ENCODE measurements at places on chromosomes 16 and 17.

DNA sequence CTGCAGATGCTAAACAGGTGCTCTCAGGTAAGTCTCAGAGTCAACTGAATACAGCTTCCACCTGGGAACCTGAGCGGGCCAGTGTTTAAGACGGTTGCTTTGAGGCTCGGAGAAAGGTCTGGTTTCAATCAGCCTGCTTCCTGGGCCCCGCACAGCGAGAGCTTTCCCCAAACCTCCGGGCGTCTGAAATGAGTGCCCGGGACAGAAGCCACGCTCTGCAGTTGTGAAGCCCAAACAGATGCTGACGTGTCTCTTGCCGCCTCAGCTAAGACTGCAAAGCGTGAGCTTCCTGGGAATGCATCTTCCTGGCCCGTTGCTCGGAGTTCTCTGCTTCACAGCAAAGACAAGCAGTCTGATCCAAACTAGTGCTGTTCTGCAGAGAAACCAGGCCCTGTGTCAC lies 36.7 kb downstream of the PLXDC1 start:
- DNase-seq = no peak

DNA sequence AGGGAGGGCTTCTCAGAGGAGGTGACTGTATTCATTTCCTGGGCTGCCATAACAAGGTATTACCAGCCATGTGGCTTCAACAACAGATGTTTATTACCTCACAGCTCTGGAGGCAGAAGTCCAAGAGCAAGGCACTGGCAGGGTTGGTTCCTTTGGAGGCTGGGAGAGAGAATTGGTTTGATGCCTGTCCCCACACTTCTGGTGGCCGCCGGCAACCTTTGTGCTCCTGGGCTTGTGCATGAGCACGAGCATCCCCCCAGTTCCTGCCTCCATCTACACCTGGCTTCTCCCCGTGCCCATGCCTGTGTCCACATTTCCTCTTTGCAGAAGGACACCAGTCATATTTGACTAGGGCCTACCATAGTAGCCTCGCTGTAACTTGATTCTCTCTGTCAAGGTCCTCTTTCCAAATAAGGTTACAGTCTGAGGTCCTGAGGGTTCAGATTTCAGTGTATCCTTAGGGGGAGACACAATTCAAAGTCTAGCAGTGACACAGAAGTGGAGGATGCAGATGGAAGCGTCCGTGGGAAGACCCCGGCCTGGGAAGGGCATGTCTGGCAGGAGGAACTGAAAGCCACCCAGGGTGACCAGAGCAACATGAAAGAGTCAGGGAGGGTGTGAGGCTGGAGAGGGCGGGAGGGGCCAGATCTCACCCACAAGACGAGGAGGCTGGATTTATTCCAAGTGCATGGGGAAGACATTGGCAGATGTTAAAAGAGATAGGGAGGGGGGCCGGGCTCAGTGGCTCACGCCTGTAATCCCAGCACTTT lies 188.2 kb upstream of the HSBP1 start:
- no peak for DNase-seq

- no peak for DNase-seq
Measured at GRCh38 chr17:72199256-72199655, 78.4 kb downstream of the SOX9 start.

GRCh38 chr16:56583351-56584168 lies 5.8 kb upstream of the MT3 start:
- no peak for DNase-seq

- no peak for DNase-seq
Measured at GRCh38 chr16:13552062-13552959, 367.6 kb upstream of the ERCC4 start.

- DNase-seq = no peak
Measured at GRCh38 chr17:12909511-12909910, 108.3 kb downstream of the ELAC2 start.

- DNase-seq = no peak
Measured at GRCh38 chr17:69060822-69061221, at the start of gene ABCA9. Gene ABCA9, minus strand, starts transcription at chr17:69060927. Its CDS starts 9,801 bp downstream, at chr17:69051126.

DNA sequence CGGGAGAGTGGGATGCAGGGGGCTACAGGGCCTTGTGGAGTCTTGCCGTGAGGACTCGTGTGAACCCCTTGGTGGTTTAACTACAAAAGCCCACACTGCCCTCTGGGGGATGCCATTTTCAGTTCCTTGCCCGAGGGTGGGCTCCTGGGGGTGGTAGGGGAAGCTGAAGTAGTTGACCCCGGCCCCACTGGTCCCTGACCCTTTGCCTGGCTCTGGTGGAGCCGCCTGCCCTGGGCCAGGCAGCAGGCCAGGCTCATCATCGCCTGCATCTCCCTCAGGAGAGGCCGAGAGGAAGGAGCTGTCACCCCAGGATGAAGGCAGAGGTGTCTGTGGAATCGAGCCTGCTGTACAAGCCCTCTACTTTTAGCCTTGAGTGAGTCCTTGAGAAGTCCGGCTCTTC lies 10.2 kb downstream of the COX4I1 start:
- no peak for DNase-seq

- DNase-seq = no peak
Measured at GRCh38 chr17:49287481-49287880, 56.9 kb upstream of the PHOSPHO1 start.

GRCh38 chr17:1460233-1460632 lies 4.2 kb upstream of the CRK start:
- peak; percentile 26 for DNase-seq

All from SW 1271 (cell line).